ENCODE measurements at places on chromosomes 12 and 14.

DNA sequence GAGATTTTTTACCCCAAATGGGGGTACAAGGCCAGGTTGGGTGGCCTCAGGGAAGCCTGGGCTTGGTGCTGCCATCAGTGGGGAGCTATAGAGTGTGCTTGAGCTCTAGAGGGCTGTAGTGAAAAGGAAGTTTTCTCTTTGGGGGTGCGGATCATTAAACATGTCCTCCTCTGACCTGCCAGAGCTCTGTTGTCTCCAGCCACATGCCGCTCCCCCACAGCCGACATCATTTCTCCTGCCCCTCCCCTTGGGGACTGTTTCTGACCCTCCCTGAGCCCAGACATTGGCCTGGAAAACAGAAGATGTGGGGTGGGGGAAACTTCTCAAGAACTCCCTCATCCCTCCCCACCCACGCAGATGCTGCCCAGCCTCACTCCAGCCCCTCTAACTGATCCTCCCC lies 25.3 kb downstream of the DTX1 start:
- DNase-seq: no peak

DNA sequence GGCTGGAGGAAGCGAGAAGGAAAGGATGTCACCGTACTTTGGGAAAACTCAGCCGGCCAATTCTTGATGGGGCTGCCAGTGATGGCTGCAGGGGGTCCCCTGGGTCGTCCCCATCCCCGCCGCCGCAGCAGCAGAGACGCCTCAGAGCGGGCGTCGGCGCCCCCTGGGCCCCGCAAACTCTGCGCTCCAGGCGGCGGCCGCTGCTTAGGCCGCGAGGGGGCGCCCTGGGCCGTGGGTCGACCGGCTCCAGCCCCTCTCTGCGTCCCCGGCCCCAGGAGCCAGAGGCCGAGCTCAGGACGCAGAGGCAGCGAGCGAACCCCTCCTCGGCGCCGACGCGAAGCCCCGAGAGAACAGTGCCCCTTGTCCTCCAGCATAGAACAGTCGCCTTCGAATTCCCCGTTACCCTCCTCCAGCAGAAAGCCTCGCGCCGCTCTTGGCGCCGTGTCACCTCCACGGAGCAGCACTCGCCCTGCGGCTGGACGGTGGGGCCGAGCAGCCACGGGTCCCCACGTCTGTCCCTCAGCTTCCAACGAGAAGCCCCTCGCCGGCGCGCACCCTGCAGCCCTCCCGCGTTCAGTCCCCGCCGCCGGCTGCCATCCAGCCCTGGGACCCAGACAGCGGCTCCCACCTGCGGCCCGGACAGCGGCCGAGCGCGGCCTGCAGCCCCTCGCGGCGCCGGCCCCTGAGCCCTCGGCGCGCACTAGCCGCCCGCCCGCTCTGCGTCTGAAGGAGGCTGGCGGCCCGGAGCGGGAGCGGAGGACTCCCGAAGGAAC lies 106.6 kb downstream of the PRICKLE1 start:
- no peak for DNase-seq

GRCh38 chr14:84543859-84544258 lies 986.1 kb upstream of the FLRT2 start:
- no peak for DNase-seq

- no peak for DNase-seq
Observed at GRCh38 chr12:68863109-68863770, 55.3 kb downstream of the MDM2 start.

GRCh38 chr12:124689631-124690030 lies 122.2 kb upstream of the NCOR2 start:
- no peak for DNase-seq

DNA sequence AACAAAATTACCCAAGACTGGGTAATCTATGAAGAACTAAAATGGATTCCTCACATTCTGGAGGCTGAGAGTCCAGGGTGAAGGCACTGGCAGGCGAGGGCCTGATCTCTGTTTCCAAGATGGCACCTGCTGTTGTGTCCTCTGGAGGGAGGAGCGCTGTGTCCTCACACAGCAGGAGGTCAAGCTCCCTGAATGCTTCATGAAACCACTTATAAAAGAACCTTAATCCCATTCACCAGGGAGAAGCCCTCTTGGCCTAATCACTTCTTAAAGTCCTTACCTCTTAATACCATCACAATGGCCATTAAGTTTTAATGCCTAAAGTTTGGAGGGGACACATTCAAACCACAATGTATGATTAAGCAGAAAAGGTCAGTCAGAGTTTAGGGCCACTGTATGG lies 172.4 kb downstream of the EMP1 start:
- DNase-seq: no peak

GRCh38 chr14:66900719-66901118 lies 288.5 kb upstream of the GARIN2 start:
- no peak for DNase-seq

GRCh38 chr12:124002021-124002644 lies 29.1 kb downstream of the ZNF664 start:
- DNase-seq: no peak

DNA sequence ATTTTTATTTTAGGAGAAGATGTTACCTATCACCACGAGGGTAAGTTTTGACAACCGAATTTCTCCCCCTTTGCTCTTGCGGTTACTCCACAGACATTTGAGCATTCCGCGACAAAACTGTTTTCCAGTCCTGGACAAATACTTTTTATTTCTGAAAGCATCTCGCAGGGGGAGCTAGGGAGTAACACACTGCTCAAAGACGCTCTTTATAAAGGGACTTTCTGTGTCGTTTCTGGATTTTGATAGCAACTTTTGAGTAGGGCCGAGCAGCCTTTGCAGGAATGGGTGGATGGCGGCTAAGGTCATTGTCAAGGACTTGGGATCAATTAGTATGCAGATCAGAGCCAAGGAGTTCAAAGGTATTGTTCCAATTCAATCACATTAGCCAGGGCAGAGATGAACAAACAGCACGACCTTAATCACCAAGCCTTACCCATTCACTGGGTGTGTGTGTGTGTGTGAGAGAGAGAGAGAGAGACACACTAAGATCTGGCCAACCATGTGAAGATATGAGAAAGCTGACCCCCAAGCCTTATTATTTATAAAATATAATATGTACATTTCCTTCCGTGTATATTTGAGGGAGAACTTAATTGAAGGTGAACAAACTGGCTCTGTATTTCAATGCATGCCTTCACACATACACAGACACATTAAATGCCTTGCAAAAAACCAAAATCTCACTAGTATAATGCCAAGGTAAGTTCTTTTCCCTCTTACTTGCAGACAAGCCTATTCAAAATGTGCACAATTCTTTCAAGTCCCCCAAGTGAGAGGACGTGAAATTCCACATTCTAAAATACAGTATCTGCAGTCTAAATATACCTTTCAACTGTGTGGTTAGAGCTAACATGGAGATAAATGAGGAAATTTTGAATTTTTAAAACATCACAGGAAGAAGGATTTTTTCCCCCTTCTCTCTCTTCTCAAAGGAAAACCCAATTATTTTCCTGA lies 613.8 kb downstream of the VRK1 start:
- DNase-seq: no peak

GRCh38 chr12:68675101-68675842 lies 11.5 kb upstream of the NUP107 start:
- DNase-seq: no peak

GRCh38 chr14:75018694-75019093 lies 16.0 kb downstream of the EIF2B2 start:
- no peak for DNase-seq

DNA sequence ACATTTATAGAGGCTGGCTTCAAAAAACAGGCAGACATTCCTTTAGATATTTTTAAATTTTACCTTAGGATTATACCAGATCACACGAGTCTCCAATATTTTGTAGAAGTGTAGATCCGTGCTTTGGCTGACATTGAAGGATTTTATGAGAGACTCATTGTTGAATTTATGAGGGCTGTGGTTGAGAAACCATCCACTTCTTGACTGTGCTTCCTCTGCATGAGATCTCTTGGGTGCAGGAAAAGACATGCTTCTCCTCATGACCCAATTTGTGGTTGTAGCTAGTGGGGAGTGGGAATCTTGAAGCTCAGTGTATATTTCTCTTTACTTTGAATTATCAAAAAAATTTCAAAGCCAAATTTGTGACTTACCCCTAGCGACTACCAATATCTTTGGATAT lies 36.7 kb upstream of the NKX2-8 start:
- DNase-seq: no peak

- DNase-seq: no peak
Observed at GRCh38 chr12:110635055-110635454, 21.1 kb downstream of the TCTN1 start.

GRCh38 chr12:66144791-66145754 lies 14.5 kb upstream of the LLPH start:
- no peak for DNase-seq

GRCh38 chr12:4867384-4867783 lies 42.3 kb upstream of the KCNA1 start:
- no peak for DNase-seq

- no peak for DNase-seq
Observed at GRCh38 chr12:110090266-110091135, 33.7 kb upstream of the IFT81 start.

DNA sequence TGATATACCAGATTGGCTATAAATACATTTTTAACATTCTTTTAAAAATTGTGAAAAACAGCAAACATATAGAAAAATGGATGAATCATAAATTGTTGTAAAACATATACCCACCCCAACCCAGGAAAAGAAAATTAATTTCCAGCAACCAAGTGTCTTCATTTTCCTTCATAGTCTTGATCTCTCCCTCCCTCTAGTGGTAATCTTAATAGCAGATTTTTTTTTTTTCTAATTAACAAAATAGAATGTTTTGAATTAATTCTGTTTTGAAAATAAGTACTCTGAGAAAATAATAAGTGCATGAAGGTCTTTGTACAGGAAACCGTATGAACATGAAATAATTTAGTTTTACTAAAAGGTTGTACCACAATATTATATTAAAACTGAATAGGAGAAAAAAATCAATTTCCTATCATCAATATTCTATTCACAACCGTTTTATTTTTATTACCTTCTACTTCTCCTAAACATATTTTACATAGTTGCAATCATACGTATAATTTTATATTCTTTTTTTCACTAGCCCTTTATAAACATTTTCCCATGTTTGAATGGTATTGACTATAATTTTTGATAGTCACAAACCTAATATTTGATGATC lies 7.0 kb downstream of the ETNK1 start:
- DNase-seq: no peak

DNA sequence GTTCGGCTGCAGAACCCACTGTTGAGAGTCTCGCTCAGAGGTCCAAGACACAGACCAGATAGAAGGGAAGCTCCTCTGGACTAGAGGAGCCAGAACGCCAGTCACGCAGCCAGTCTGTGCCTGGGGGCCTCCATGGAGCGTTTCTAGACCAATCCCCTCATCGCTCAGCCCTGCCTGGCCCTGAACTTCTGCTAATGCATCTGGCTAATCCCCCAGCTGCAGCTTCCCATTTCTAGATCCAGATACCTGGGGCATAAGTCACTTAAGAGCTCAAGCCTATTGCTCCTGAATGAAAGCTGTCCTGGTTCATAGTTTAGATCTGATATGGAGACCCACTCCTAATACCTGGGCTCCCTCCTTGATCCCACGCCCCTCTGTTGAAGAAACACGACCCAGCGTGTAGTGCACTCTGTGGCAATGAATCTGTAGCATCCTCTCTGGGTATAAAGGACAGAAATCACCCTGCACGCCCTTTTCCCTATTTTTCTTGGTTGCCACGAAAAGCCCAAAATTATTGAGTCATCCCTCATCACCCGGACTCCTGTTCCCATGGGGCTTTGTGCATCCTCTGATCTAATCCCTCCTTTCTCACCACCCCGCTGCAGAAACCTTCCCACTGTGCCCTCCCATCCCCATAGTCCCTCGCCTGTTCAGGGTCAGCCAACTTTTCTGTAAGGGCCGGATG lies 341.6 kb upstream of the FKBP4 start:
- DNase-seq: no peak

GRCh38 chr12:26158078-26158764 lies 33.4 kb upstream of the BHLHE41 start:
- no peak for DNase-seq

All from T-helper 2 cell (primary cell).